ENCODE measurements at places on chromosomes 6 and 20.
A peak's percentile ranks its signal among the peaks of the same experiment; 100 is the strongest.

DNA sequence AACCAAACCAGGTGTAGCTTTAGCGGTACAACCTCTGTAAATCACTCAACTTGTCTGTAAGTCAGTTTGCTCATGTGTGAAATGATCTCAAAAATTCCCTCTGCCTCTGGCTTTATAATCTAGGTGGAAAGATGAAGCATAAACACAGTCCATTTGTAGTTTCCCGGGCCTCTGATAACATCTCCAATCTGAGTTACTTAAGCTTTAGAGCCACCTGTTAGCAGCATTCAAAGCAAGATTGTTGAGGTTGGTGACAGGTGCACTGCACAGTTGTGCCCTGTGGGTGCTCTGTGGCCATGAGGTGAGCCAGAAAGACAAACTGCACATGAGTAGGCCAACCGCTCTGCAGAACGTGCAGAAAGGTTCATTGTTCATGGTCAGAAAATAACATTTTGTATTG is 53.7 kb downstream of the MOCS1 start:
- DNase-seq = no peak

- no peak for DNase-seq
Observed at GRCh38 chr6:3119040-3119723, 671 bp downstream of the BPHL start.

GRCh38 chr6:93471281-93471680 is 51.9 kb upstream of the EPHA7 start:
- no peak for DNase-seq

GRCh38 chr6:165931675-165932074 is 236.0 kb downstream of the TBXT start:
- DNase-seq = no peak

DNA sequence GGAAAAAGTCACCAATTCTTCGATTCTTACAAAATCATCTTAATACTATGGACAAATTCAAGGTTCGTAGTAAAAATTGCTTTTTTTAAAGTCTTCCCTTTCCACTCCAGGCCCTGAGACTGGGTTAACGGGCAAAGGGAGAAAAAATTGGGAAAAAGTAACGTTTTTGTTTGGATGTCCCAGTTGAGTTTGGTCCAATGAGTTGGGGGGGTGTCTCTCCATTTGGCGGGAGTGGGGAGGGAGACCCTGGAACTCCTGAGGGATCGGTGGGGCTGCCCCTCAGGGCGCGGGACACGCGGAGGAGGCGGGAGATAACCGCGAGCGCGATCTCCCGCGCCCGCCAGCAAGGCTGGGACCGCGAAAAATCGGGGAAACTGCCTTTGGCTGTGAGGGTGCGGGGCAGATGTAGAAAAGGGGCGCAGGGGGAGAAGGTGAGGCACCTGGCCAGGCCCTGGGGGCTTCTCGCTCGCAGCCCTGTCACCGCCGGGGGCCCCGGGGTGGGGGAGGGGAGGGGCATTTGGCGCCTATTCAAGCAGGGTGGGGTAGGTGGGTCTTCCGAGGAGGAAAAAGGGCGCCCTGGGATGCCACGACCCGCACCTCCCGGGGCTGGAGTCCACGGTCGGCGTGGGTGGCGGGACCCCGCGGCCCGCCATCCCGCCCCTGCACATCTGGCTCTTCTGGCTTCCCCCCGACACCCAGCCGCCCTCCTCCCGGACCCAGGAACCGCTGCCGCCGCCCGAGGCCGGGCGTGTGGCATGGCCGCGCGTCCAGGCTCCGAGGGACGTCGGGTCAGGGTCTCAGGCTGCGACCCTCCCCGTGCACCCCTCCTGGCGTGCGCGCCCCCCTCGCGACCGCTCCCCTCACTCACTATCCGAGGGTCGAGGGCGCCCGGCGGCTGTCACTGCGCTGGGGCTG is 595 bp downstream of the FBXO5 start:
- peak; percentile 26 for DNase-seq

- DNase-seq = no peak
Observed at GRCh38 chr6:155201461-155202226, 62.2 kb upstream of the CLDN20 start.

GRCh38 chr6:100184473-100184872 is 190.4 kb upstream of the MCHR2 start:
- DNase-seq = no peak

DNA sequence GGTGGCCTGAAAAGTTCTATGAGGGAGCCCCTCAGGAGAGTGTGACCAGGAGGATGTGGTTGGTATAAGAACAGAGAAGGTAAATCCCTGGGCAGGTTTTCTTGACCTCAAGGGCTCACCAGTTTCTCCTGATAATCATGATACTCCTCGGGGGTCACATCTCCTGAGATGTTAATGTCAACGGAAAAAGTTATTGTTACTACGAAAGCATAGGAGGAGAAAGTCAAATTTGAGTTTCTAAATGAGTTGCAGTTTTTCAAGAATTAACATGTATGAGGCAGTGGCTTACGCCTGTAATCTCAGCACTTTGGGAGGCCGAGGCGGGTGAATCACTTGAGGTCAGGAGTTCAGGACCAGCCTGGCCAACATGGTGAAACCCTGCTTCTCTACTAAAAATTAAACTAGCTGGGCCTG is 23.4 kb downstream of the MGME1 start:
- DNase-seq = no peak

DNA sequence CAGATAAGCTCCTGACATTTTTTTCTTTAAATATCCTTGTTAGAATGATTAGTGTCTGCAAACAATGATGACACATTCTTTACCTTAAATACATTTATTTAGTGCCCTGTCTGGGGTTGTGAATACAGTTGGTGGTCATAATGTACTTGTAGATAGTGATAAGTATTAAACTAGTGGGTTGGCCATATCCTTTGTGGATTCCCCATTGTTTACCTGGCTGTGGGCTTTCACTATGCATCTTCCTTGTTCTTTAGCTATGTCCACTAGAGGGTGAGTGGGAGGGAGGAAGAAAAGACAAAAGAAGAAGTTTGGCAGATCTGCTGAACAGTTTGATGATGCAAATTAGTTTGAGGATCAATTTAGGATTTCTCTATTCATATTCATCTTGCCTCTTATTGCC is 15.7 kb downstream of the HS3ST5 start:
- DNase-seq = no peak

DNA sequence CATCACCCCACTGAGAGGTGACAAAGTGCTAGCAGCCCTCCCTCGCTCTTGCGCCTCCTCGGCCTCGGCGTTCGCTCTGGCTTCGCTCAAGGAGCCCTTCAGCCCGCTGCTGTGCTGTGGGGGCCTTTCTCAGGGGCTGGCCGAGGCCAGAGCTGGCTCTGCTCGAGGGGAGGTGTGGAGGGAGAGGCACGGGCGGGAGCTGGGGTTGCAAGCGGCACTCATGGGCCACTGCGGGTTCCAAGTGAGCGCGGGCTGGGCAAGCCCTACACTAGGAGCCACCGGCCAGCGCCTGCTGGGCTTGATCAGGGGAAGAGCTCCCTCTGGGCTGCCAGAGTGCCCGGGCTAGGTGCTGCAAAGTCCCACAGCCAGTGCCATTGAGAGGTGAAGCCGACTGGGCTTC is 964.8 kb upstream of the GJE1 start:
- DNase-seq = no peak
